Bronchial epithelial cell (primary cell): ENCODE measurements at places on chromosomes 7 and 10.

GRCh38 chr10:52927678-52928077, 155.1 kb upstream of the MBL2 start:
- DNase-seq, result no peak

DNA sequence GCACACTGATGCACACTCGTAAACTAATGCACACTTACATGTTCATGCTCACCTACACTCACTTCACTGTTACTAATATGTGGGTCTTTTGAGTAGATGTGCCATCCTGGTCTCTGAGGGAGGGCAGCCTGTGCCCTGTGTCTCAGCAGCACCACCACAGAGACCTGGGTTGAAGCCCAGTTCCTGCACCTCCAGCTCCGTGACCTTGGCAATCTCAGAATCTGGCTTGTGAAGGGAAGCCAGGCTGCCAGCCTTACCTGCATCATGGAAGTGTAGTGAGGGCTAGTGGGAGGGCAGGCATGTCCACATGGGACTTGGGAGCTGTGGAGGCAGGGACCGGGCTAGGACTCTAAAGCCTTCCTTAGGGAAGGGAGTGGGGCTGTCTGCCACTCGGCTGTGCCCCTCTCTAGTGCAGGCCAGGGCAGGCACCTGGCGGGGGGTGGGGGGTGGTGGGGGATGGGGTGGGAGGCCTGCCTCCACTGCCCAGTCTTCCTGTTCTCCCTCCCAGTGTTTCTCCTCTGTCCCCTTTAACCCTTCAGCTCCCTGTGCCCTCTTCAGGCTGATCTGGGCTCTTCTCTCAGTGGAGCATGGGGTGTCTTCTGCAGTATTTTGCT, 8.1 kb downstream of the ADCY1 start:
- no peak for DNase-seq

DNA sequence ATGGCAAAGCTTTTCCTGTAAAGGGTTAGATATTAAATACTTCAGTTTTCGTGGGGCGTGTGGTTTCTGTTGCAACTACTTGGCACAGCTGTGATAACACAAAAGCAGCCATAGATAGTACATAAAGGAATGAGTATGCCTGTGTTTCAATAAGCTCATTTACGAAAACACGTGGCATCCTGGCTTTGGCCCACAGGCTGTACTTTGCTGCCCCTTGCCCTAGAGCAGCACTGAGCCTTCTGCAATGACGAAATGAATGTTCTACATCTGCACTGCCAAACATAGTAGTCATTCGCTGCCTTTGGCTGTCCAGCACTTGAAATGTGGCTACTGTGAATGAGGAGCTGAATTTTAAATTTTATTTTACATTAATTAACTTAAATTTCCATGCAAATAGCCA, 376.2 kb upstream of the TPK1 start:
- DNase-seq, result no peak

GRCh38 chr10:48574322-48574796, 30.5 kb downstream of the ARHGAP22 start:
- no peak for DNase-seq

- DNase-seq, result no peak
These were observed 12.8 kb downstream of the HECTD2 start for GRCh38 chr10:91422915-91423314.

DNA sequence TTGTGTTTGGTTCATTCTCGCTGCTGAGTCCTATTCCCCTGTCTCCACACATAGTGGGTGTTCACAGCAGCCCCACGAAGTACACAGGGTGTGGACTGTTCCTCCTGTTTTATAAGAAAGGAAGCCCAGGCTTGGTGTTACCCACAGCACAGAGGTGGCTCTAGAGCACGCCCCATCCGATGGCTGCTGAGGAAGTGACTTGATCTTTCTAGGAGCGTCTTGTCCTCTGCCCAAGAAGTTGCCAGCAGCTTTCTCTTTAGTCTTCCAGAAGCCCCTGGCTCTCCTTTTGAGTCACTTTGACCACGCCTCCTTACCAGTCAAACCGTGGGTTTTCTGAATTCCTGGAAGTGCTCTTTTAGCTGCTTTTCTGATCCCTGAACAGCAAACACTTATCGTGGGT, 94.0 kb downstream of the GRK5 start:
- no peak for DNase-seq
